ENCODE measurements at places on chromosomes 5 and 9.

GRCh38 chr9:13369431-13369830, 89.9 kb upstream of the MPDZ start:
- DNase-seq, result no peak

DNA sequence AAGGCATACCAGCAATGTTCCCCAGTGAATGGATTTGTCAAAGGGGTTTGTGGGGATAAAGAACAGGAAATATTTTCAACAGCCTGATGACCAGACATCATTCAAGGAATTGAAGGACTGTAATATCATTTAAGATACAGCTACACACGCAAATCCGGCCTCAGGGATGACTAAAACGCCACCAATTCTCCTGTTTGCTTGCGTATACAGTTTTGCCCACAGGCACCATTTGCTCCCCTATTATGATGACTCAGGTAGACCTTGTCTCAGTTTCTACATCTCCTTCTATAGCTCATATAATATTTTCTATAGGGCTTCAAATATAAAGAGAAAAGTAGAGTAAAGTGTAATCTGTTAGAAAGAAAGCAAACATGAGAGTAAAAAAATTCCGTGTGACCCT, 29.7 kb upstream of the ITGA1 start:
- no peak for DNase-seq

GRCh38 chr9:78677326-78677725, 380.4 kb downstream of the PSAT1 start:
- DNase-seq, result no peak

DNA sequence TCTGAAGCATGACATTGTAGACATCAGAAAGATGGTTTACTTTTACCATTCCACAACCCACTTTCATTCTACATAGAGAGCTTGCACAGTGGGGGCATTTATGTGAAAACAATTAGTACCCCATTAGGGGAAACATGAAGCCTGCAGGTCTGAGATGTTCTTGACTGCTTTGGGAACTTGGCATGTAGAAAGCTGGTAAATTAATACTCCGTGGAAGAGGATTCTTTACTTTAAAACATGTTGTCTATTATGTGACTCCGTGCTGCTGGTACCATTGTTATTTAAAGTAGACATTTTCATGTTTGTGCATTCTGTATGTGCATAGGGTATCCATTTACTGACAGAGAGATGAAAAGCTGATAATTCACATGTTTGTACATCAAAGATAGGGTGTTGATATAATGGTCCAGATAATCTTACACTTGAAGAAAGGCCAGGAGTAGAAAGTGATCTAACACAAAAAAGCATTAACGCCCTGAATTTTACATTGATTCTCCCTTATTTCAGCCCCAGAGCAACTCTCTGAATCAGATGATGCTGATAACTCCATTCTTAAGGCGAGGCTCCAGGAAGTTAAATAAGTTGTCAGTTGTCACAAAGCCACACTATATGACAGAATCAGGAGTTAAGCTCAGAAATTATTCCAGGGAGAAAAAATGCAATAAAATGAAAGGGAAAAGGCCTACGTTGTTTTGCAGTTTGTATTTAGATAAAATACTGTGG, 50.1 kb upstream of the CD180 start:
- no peak for DNase-seq

GRCh38 chr5:14547666-14548065, 33.9 kb upstream of the OTULINL start:
- no peak for DNase-seq

DNA sequence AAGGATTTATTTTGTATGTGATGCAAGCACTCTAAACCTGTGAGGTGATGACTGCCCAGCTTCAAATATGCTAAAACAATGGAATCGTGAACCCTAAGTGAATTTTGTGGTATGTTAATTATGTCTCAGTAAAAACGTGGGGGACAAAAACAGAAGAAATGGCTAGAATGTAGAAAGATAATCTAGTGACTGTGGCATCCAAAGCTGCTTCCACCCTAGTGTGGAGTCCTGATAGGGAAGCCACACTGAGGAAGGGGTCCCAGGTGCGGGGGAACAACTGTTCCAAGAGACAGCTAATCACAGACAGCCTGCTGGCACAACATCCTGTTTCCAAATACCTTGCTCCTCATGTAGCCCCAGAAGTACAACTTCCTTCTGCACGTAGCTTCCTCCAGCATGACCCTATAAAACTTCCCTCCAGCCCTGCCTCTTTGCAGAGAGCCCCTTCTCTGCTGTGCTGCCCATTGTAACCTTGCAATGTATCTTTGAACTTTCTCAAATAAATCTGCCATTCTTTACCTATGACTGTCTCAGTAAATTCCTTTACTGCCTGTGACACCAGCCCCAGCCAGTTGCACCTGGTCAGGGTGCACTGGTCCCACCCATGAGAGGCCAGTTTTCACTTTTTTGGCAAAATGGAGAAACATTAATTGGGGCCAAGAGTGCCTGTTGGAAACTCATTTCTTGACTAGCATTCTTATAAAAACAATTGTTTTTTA, 4.9 kb downstream of the GMCL2 start:
- DNase-seq, result no peak

DNA sequence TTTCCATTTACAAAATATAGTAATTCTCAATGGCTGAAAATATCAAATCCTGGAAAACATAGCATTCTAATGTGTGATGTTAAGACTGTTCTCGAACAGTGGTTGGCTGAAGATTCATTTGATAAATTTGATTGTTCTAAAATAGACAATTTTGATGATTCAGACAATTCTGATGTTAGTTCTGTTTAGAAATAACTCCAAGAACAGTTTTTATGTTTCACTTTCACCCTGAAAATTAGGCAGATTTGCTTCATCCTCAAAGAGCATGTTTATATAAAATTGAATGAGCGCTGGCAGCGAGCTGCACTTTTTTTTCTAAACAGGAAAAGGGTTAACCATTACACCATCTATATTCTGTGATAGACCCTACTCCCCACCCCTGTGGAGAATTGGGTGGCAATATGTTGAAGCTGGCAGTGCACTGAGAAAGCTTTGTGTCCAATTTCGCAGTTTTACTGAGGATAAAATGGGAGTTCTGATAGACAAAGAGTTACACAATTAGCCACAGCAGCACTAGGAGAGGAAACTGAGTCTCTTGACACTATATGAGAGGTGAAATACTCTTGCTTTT, 69.6 kb upstream of the TMED7 start:
- no peak for DNase-seq

DNA sequence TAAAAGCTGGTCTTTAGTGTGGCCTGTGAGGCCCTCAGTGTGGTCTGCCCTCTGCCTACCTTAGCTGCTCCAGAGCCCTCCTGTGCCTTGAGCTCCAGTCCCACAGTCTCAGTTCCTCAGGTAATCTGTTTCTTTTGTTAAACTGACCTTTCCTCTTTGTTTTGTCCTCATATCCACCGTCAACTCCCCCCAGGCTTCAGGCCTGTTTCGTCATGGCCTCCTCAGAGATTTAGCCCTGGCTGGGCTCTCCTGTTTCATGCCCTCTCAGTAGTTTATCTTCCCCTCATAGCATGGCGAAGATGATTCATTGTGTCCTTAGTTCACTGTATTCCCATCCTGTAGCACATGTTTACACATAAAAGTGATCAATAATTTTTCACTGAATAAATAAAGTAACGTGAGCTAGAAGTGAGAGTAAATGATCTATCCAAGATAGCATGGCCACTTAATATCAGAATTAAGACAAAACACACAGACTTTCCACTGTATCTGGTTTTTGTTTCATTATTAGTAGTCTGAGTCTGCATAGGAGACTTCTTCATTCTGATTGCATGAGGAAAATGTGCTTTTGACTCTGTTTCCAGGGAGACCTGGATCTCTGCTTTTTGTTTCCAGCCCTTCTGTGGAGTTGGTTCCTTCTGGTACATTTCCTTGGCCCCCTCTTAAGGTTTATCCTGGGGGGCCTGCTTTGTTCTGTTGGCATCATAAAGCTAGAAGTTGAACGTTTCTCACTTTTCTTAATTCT, 70.5 kb downstream of the SNX24 start:
- DNase-seq, result no peak

DNA sequence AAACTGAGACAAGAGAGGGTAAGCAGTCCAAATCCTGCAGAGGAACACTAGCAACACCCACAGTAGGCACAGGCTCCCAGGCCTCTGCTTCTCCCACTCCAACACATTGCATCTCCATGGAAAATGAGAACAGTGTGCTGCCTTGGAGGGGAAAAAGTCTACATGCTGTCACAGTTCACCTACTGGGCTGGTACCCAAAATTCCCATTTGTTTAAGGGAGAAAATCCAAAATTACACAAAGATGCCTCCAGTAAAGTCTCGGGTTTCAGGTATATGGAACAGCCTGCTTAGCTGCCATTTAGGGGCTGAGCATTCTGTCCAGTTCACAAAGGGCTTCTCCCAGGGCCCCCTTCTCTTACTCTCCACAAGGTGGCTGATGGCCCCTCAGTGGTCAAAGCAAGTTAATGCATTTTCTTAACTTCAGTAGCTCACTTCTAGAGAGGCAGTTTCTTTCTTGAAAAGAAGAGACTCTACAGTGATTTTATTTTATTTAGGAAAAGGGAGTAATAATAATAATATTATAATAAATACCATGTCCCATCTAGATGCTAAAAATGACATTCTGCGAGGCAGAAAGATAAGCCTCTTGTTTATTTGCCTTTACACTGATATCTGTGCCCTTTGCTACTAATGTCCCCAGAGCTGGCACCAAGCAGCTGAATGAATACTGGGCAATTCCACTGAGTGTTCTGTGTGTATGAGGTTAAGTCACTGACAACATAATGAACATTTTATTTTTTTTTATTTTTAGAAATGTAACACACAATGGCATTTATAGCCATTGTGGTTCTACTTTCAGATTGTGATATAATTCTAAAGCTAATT, 89.4 kb downstream of the RGS7BP start:
- no peak for DNase-seq

GRCh38 chr9:114947058-114947457, 16.7 kb upstream of the TNFSF8 start:
- DNase-seq, result no peak

DNA sequence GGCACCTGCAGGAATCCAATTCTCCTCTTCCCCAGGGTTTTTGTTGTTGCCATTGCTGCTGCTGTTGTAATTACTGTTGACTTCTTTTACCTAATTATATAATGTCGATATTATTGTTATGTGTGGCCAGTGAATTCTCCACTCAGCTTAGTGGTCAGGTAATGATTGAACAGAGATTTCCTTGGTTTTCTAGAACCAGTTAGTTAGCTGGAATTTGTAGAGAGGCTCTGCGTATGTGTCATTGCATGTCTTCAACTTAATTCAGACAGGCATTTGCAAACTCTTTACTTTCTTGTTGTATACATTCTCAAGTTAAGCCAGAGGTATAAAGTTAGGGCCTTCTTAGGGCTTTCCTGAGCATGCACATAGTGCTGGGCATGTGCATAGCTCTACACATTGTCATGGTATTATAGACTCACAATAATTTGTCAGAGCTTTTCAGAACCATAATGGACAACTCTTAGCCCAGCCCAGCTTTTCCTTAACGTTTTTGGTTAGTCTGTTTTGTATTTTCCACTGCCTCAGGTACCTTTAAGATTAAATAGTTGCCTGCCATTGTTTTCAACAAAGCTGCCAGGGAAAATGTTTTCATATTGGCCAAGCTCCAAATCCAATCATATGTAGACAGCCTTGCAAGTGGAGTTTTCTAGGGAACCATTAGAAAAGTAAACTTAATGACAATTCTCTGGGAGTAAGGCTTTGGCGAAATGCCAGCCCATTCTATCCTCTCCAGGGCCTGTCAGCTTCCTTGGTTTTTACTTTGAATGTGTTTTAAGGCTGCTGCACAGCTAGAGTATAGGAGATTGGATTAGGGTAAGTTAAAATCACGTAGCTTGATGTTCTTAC, 68.1 kb downstream of the UBE2R2 start:
- no peak for DNase-seq

DNA sequence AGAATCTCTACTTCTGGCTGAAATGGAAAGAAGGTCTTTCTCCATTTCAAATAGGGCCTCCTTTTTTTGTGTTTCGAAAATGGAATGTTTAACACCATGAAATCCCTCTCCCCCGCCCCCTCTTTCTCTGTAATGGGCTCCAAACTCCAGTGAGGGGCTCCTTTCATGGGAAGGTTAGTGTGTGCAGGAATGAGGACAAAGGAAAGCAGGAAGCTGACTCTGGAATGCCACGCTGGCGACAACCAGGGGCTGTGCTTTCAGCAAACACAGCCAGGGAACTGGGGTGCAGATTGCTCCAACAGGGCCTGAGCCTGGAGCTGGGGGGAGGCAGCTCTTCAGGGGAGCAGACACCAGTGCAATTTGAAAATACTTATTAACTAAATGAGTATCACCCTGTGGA, 82.8 kb downstream of the CRB2 start:
- no peak for DNase-seq

- DNase-seq, result peak; percentile 82
These were observed 16.2 kb upstream of the PAIP1 start for GRCh38 chr5:43573058-43573457.

DNA sequence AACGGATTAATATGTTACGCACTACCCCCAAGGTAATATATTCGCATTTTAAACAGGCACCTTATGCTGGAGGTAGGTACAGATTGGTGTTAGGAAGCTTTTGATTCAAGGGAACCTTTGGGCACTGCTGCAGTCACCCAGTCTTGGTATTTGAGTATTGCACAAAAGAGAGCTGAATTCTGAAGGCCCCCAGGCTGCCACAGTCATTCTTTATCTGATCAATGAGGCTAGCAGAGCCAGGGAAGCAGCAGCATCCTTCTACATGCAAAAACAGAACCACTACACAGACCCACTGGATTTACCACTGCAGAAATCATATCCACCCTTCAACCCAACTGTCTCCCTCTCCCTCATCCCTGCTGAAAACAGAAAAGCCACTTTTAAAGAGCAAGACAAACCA, 121.2 kb upstream of the GRIN3A start:
- DNase-seq, result no peak

- no peak for DNase-seq
These were observed 21.0 kb upstream of the RALGDS start for GRCh38 chr9:133141833-133142595.

DNA sequence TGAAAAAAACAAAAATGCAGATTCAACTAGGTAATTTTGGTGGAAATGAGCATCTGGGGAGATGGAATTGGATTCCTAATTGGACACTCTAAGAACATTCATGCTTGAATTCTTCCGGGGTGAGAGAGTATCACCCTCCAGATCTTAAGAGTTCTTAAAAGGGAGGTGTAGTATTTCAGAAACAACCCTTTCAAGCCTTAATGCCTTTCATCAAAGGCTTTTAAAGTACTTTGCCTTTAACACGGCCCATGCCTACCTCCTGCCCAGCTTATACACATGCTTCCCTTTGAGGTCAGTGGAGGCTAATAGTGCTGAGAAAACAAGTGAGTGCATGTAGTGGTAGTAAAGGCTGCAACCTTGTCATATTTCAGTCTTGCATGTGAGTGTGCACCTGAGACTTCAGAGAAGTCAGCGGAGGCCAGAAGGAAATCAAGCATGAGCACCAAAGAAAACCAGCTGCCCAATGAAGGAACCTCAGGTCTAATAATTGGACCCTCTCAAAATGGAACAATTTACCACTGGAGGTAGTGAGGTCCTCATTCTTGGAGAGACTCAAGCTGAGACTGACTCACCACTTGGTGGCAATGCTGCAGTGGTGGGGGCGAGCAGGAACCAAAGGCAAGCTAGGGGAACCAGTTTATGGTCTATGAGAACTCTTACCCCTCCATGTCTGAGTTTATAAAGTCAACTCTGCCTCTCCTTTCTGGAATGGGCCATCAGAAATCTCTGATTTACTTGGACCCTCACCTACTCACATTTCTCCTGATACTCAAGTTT, 98.4 kb upstream of the GDNF start:
- no peak for DNase-seq
